ENCODE measurements at places on chromosomes 1 and 21. TPM values are rescaled to one million over a fixed set of nuclear protein-coding genes. Genes with fewer than 3 reads are reported as not detected.

OLIG2 gene
- total RNA-seq, result not detected

CYP2J2 gene
- total RNA-seq, result 0.29 TPM

C1QA gene
- not detected for total RNA-seq

GBP4 gene
- 0.15 TPM for total RNA-seq

NDC1 gene
- 24.4 TPM for total RNA-seq

CHAF1B gene
- total RNA-seq, result 4.1 TPM

ZSWIM5 gene
- 1.3 TPM for total RNA-seq

LINGO4 gene
- not detected for total RNA-seq

CHIA gene
- not detected for total RNA-seq

TSPEAR gene
- total RNA-seq, result not detected

DMBX1 gene
- not detected for total RNA-seq

RGS13 gene
- not detected for total RNA-seq

IKBKE gene
- total RNA-seq, result 19.3 TPM

LAPTM5 gene
- total RNA-seq, result not detected

H3-3A gene
- total RNA-seq, result 75.1 TPM

APCS gene
- not detected for total RNA-seq

OR10J5 gene
- total RNA-seq, result not detected

SPATA1 gene
- 1.3 TPM for total RNA-seq

OLFML2B gene
- 7.1 TPM for total RNA-seq

MCOLN3 gene
- 5.8 TPM for total RNA-seq

MAB21L3 gene
- not detected for total RNA-seq

OVAAL gene
- total RNA-seq, result not detected

TIAM1 gene
- 2.9 TPM for total RNA-seq

GSTM3 gene
- 142 TPM for total RNA-seq

RAB29 gene
- total RNA-seq, result 19.5 TPM

SPRR2E gene
- total RNA-seq, result not detected

MATN1 gene
- 0.33 TPM for total RNA-seq

OLIG1 gene
- not detected for total RNA-seq
